ENCODE measurements at places on chromosomes 1 and 21.
A peak's percentile ranks its signal among the peaks of the same experiment; 100 is the strongest.

GRCh38 chr1:232669981-232670747 lies 40.2 kb upstream of the SIPA1L2 start:
- DNase-seq = peak; percentile 92

GRCh38 chr21:32240851-32241687 lies 37.8 kb downstream of the MIS18A start:
- DNase-seq = no peak

DNA sequence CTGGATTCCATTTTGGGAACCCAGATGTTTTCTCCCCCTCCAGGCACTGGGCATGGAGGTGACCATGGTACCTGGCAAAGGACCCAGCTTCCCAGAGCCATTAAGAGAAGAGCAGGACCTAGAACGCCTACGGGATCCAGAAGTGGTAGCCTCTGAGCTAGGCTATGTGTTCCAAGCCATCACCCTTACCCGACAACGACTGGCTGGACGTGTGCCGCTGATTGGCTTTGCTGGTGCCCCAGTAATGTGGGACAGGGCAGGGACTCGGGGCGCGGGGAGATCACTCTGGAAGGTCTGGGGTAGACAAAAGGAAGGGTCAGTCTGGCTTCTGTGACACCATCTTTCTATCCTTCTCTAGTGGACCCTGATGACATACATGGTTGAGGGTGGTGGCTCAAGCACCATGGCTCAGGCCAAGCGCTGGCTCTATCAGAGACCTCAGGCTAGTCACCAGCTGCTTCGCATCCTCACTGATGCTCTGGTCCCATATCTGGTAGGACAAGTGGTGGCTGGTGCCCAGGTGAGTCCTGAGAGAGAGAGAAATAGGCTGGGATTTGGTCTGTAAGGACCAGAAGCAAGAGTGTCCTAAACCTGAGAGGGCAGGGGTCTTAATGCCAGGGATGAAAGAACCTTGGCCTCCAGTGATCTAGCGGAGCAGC lies 1.6 kb downstream of the UROD start:
- no peak for DNase-seq

DNA sequence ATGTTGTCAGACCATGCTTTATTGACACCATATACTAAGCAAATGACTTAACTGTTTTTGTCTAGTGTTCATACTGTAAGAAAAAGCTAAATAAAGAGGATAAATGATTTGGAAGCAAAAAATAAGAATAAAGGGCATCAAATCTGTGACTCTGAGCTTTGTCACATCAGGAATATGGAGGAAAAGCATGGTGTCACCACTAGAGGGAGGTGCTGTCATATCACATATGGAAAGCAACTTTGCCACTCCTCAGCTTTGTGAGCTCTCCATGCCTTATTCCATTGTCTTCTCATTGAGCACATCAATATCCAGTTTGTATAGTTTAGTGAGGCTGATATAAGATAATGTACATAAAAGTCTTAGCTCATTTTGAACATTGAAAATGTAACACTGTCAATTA lies 20.8 kb upstream of the GBP1 start:
- peak; percentile 44 for DNase-seq

GRCh38 chr1:14263671-14264070 lies 334.8 kb upstream of the KAZN start:
- no peak for DNase-seq

DNA sequence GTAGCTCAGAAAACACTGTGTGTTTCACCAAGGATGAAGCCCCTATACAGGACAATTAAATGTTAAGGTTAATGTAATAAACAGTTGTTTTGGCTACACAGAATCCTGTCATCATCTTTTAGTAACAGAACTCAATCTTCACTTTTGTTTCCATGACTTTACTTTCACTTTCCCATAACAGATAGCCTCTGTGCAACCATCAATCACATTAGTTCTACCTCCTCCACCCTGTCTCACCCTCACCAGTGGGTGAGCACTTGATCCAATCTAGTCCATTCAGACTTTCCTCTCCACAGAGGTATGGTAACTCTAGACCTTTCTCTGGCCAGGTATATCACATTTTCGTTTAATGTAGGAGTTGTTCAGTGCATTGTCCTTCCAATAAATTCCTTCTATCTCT lies 1018.5 kb downstream of the ADGRL2 start:
- DNase-seq = no peak

DNA sequence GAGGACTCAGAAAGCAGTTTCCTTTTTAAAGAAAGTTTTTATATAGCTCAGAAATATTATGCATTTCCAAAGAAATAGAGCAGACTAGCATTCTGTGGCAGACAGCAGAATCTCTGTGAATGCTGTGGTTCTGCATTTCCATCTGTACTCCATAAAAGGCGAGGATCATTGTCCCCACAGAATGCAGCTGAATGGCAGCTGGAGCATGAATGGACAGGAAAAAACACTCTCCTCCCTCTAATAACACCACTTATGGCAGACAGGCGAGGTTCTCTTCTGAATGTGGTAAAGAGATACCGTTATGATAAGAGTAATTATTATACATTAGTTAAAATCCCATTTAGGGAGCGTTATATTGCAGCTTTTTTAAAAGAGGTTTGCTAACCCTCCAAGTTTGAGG lies 81.4 kb upstream of the WLS start:
- no peak for DNase-seq

GRCh38 chr1:96918406-96918805 lies 196.8 kb downstream of the PTBP2 start:
- no peak for DNase-seq

GRCh38 chr21:32917362-32918135 lies 108.2 kb upstream of the OLIG2 start:
- no peak for DNase-seq

DNA sequence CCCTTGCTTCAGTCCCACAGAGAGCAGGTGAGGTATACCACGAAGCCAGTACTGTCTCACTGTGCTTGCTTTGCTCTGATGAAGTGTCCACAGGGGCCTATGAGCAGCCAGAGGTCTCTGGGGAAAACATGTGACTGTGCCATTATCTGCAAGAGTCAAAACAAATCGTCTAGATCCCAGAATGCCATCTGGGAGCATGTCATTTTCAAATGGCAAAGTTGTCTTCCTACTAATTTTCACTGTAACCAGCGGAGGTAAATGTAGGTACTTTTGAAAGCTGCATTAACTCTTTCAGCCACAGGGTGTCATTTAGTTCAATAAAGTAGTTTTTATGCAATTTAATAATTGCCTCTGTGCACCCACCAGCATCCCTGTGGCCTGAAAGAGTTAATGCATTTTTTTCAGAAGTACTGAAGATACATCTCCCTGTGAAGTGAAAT lies 173.6 kb upstream of the SGIP1 start:
- no peak for DNase-seq

DNA sequence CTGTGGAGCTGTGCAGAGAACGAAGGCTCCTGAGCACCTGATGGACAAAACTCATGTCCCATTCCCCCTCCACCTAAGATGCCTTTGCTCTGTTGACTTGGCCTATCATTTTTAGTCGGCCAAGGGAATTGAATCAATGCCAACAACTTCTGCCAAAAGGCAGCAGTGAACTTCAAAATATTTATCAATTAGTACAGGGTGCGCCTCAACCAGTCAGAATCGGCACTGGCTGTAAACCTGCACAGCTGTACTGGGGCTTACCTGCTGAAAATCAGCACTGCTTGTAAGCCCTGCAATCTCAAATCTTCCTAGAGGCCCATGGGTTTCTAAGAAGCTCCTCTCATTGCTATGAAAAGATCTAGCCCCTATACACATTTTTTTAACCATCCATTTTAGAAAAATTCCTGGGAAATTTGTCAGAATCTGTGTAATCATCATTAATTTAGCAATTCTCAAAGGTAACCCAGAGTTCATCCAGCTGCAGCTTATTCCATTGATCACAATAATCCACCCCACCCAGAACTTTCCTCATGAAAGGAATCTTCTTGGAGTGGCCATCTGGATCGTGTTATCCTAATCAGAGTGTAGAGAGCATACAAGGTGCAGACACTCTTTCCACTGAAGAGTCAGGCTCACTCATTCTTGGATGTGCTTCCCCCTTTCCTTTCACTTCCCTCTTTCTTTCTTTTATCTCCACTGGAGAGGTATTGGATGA lies 40.2 kb downstream of the ADAMTS1 start:
- no peak for DNase-seq

GRCh38 chr1:198730952-198731351 lies 92.1 kb downstream of the PTPRC start:
- no peak for DNase-seq

GRCh38 chr1:13523780-13524477 lies 10.1 kb upstream of the LRRC38 start:
- no peak for DNase-seq

- no peak for DNase-seq
Measured at GRCh38 chr1:4172644-4173599, 272.9 kb upstream of the C1orf174 start.

- peak; percentile 96 for DNase-seq
Measured at GRCh38 chr21:17688912-17689874, 76.5 kb upstream of the BTG3 start.

DNA sequence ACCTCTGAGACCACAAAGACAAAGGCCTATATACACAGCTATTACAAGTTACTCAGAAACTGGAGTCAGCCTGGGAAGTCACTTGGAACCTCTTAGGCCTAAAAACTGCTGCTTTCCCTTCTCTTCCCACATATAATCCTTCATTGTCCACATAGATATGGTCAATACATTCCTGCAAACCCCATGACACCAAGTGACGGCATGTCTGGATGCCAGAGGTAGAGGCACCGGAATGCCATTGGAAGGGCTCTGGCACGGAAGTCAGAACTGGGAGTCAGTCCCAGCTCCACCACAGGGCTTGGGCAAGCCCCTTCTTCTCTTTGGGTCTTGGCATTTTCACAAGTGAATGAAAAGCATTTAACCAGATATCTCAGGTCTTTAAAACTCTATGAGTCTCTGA lies 204.7 kb downstream of the MATN1 start:
- DNase-seq = no peak

GRCh38 chr1:8580566-8580965 lies 236.9 kb downstream of the RERE start:
- DNase-seq = no peak

GRCh38 chr21:26982767-26983166 lies 15.9 kb upstream of the ADAMTS5 start:
- DNase-seq = peak; percentile 50

- peak; percentile 54 for DNase-seq
Measured at GRCh38 chr1:18539171-18539570, 58.4 kb downstream of the KLHDC7A start.

- no peak for DNase-seq
Measured at GRCh38 chr1:8537991-8538390, 220.1 kb downstream of the SLC45A1 start.

GRCh38 chr1:70005386-70006034 lies 199.9 kb downstream of the LRRC40 start:
- DNase-seq = no peak

- no peak for DNase-seq
Measured at GRCh38 chr21:38211321-38211720, 45.5 kb upstream of the KCNJ15 start.

DNA sequence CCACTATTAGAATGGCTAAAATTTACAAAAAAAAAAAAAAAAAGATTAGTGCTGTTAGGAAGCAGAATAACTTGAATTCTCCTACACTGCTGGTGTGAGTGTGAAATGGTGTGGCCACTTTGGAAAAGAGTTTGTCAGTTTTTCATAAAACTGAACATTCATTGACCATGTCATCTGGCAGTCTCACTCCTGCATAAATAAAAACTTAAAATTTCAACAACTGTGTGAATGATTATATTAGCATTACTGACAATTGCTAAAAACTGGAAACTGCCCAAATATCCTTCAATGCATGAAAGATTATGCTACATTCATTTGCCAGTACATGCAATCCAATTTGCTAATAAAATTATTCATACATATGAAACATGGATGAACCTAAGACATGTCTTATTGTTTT lies 570.9 kb downstream of the NEGR1 start:
- no peak for DNase-seq

DNA sequence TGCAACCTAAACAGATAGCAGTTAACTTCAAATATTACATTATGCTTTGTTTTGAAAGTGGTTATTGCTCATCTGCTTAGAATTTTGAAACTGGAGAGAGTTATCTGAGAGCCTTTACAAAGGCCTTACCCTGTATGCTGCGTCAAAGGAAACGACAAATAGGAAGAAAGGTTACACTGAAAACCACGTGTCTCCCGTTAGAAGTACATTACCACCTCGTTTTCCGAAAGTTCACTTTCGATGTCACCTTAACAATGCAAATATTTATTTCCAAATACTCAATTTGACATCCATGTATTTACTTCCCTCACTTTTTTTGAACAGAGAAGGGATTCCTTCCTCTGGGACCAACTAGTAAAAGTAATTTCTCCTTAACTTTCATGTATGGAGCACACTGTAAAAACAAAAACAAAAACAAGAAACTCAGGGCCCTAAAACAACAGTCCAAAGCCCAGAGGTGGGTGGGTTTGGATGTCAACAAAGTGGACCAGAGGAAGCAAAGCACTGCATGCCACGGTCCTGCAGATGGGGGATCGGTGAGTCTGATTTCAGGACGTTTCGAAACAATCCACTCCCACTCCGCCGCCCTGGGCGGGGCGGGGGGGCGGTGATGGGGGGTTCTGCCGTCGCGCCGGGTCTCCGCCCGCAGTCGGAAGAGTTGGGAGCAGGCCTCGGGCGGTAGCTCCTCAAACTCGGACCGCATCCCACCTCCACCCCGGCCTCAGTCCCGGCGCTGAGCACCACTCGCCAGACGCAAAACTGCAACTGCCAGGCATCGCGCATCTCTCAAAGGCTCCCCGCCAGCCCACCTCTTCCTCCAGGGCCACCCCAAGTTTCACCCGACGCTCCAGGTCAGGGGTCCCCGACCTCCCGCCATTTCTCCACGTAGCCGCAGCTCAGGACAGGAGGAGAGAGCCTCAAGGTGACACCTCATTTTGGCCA lies 841 bp downstream of the ADSS2 start:
- DNase-seq = peak; percentile 16

- DNase-seq = no peak
Measured at GRCh38 chr1:42439940-42440339, 15.9 kb downstream of the ZMYND12 start.

- no peak for DNase-seq
Measured at GRCh38 chr1:5142389-5142788, 488.0 kb downstream of the AJAP1 start.

- no peak for DNase-seq
Measured at GRCh38 chr1:84617349-84617748, 43.1 kb upstream of the CTBS start.

GRCh38 chr1:174265282-174265681 lies 106.0 kb downstream of the RABGAP1L start:
- no peak for DNase-seq

- DNase-seq = no peak
Measured at GRCh38 chr1:99950486-99950885, 19.3 kb upstream of the SLC35A3 start.
